ENCODE measurements at places on chromosomes 7 and 10. TPM values are rescaled to one million over a fixed set of nuclear protein-coding genes. Genes with fewer than 3 reads are reported as not detected.

ACTL6B gene
- total RNA-seq = not detected

LRIT1 gene
- not detected for total RNA-seq

TRPV5 gene
- not detected for total RNA-seq

ATG9B gene
- 37.0 TPM for total RNA-seq

OSBPL3 gene
- 30.2 TPM for total RNA-seq

GRCh38 chr7:139735912-139736595, 41.7 kb downstream of the HIPK2 start:
- no peak overlapping the region for H3K4me3 ChIP-seq
- H3K36me3 ChIP-seq = peaks cover 2% of the 10 kb centered on the region
- peaks cover 35% of the 10 kb centered on the region for H3K4me1 ChIP-seq
- no peak overlapping the region for H3K27ac ChIP-seq
- no peaks in the 10 kb centered on the region for H3K27me3 ChIP-seq
- no peak for DNase-seq

- H3K36me3 ChIP-seq = no peaks in the 10 kb centered on the region
- no peak for DNase-seq
- no peak overlapping the region for H3K4me3 ChIP-seq
These were observed 1.5 kb upstream of the ZNF438 start for GRCh38 chr10:31033147-31033546.

DNA sequence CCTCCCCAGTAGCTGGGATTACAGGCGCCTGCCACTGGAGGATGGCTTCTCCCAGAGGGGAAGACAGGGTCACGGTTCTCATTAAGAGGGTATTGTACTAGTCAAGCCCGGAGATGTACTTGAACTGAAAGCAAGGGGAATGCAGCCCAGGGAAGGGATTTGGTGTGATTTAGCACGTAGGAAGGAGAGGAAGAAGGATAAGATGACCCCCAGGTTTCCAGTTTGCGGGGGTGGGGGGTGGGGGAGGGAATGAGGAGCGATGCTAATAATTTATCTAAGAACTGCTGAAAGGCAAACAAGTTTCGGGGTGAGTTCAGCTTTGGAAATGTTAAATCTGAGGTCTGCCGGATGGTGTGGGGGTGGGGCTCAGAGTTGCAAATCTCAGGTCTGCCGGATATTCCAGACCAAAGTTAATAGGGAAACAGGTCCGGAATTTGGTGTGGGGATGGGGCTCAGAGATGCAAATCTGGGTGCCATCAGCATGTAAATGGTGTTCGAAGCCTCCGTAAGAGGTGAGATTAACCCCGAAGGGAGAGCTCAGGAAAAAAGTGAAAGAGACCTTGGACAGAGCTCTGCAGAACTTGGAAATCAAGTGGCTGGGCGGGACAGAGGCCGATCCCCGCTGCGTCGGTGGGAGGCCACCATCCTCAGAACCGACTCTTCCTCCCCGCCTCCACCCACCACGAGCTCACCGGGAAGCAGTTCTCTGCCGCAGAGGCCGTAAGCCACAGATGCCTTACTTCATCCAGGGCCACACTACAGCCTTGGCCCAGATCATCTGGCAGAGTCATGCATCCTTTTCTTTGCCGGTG, 1.6 kb upstream of the SEPHS1 start:
- peak overlapping the region; percentile 16 for H3K27ac ChIP-seq
- no peaks in the 10 kb centered on the region for H3K36me3 ChIP-seq
- peaks cover 20% of the 10 kb centered on the region for H3K4me1 ChIP-seq
- DNase-seq = no peak
- H3K27me3 ChIP-seq = peaks cover 4% of the 10 kb centered on the region

GRCh38 chr7:106538638-106539037, 122.3 kb downstream of the CCDC71L start:
- H3K27me3 ChIP-seq = no peaks in the 10 kb centered on the region
- no peaks in the 10 kb centered on the region for H3K36me3 ChIP-seq
- DNase-seq = no peak

DNA sequence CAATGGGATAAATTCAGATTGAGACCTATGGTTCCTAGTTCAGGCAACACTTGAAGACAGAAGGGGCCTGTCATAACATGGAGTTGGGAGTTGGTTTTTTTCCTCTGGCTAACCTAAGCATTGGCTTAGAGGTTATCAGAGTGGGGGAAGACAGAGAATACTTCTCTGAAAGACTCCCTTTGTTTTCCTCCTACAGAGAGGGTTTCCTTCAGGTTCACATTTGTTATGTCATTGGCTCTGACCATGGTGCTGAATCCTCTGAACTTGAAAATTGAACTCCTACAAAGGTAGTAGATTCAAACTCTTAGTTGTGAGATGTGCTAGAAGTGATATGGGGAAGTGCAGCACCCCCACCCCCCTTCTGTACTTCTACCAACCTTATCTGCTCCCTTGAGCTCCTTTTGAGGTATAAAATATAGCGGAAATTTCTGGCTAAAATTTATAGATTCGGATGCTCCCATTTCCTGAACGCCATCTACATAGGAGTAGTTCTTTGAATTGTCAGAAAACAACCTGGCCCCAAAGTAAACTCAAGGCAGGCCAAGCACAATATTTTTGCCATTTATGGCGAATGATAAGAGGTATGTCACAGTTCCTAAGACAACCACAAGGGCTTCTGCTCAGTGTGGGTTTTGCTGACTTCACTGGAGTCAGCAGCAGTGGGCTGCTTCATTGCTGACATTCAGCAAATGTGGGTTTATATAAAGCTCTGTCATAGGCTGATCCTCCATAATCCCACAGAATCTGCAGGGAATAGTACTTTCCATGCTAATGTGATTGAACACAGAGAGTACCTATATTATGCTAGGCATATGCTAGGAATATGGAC, 131.6 kb upstream of the KLF14 start:
- H3K4me1 ChIP-seq = no peaks in the 10 kb centered on the region
- no peaks in the 10 kb centered on the region for H3K27me3 ChIP-seq
- DNase-seq = no peak
- peaks cover 41% of the 10 kb centered on the region for H3K36me3 ChIP-seq

- no peaks in the 10 kb centered on the region for H3K36me3 ChIP-seq
- H3K27me3 ChIP-seq = no peaks in the 10 kb centered on the region
- H3K27ac ChIP-seq = no peak overlapping the region
- no peaks in the 10 kb centered on the region for H3K4me1 ChIP-seq
These were observed 87.3 kb upstream of the TOMM7 start for GRCh38 chr7:22909917-22910316.

- H3K4me3 ChIP-seq = no peak overlapping the region
- H3K4me1 ChIP-seq = no peaks in the 10 kb centered on the region
- H3K27me3 ChIP-seq = no peaks in the 10 kb centered on the region
- no peak for DNase-seq
These were observed 330.8 kb downstream of the EXOC4 start for GRCh38 chr7:133583545-133584171.

GRCh38 chr7:134632937-134633540, 13.6 kb upstream of the BPGM start:
- no peaks in the 10 kb centered on the region for H3K36me3 ChIP-seq
- no peak overlapping the region for H3K4me3 ChIP-seq
- H3K27ac ChIP-seq = no peak overlapping the region
- H3K4me1 ChIP-seq = peaks cover 6% of the 10 kb centered on the region
- peak; percentile 51 for DNase-seq
- H3K27me3 ChIP-seq = peaks cover 5% of the 10 kb centered on the region

- H3K4me1 ChIP-seq = peaks cover 10% of the 10 kb centered on the region
- peak; percentile 12 for DNase-seq
- H3K36me3 ChIP-seq = no peaks in the 10 kb centered on the region
- peak overlapping the region; percentile 61 for H3K4me3 ChIP-seq
These were observed 757 bp downstream of the ANKIB1 start for GRCh38 chr7:92246360-92247101.

Measured in T-cell (primary cell).